ENCODE measurements at places on chromosomes 4 and X.

GRCh38 chr4:1494416-1495315 is 88.4 kb upstream of the NKX1-1 start:
- no peak for DNase-seq

GRCh38 chr4:108567831-108568230 is 52.5 kb upstream of the RPL34 start:
- no peak for DNase-seq

- DNase-seq: no peak
Measured at GRCh38 chr4:77819404-77819842, 255 bp upstream of the CNOT6L start.

DNA sequence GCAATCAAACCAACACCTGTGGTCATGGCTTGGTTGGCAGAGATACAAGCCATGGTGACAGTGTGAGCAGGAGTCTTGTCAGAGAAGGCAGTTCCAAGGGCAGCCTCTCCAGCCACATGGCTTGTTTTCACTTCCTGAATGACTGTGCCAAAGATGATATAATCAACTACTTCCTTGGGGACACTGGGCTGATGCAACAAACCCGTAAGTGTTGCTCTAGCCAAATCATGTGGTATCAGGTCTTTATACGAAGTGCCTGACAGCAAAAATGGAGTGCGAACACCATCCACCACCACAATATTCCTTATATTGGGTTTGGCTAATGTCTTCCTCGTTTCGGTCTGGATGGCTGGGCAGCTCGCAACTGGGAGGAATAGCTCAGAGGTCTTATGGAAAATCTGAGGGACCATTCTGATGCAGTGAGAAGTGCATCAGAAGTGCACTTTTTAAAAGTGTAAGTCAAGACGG is 922.0 kb downstream of the NLGN4X start:
- no peak for DNase-seq

GRCh38 chr4:151725087-151725486 is 35.7 kb downstream of the GATB start:
- DNase-seq: no peak

DNA sequence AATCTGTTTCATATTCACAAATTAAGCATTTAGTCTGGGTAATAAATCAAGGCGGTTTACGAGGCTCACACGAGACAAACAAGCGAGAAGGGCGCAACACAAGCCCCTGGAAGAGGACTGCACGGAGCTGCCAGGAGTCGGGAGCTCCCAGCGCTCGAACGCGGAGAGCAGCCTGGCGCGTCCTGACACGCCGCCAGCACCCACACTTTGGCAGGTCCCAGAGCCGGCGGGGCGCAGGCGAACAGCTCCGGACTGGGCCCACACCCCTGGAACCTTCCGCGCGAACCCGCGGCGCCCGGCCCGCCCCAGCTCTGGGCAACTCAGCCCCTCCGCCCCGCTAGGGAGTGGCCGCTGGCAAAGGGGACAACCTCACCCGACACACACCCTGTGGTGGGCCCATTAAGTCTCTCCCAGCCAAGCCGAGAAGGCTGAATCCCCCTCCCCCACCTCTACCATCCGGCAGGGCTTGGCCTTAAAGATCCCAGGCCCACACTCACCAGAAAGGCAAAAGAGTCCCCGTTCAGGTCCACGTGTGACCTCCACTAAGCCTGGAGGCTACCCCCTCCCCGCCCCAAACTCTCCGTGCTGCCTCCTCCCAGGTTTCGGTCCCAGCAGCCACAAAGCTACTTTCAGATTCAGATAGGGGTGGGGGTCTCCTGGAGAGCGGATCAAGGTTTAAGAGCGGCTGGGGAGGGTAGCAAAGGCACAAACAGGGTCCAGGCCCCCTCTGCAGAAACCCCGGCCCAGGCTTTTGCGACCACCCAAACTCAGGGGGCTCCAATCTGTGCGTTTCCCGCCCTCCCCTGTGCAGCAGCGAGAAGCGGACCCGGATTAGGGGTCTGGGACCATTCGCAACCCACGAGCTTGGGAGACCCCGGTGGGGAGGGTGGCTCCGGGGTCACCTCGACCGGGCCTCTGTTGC is 47.5 kb upstream of the BCOR start:
- DNase-seq: no peak

DNA sequence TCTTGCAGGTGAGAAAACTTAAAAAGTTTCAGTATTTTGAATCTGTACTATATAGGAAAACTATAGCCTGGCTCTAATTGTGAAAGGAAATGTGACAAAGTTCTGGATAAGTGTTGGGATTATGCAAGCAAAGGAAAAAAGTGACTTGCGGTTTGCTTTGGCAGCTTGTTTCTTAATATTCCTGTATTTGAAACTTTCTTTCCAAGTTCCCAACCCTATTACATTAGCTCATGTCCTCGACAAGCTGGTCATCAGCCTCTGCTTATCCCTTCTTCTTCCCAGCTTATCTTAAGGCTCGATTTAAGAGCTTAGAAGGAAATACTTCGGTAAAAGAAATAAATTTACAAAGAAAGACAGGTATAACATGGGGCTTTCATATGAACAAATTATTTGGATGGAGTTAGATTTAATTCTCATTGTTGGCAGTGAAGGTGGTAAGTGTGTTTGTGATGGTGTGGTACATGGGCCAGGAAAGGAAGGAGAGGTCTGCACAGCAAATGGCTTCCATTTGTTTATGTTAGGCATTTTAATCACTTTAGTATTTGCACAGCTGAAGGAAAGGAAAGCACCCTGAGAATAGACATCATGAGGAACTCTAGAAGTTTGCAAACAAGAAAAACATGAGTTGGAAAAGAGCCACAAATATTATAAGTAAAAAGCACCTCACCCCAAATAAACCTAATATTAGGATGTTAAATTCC is 5.1 kb upstream of the MYOZ2 start:
- DNase-seq: no peak

GRCh38 chrX:152480269-152481212 is 29.4 kb upstream of the GABRA3 start:
- DNase-seq: no peak

DNA sequence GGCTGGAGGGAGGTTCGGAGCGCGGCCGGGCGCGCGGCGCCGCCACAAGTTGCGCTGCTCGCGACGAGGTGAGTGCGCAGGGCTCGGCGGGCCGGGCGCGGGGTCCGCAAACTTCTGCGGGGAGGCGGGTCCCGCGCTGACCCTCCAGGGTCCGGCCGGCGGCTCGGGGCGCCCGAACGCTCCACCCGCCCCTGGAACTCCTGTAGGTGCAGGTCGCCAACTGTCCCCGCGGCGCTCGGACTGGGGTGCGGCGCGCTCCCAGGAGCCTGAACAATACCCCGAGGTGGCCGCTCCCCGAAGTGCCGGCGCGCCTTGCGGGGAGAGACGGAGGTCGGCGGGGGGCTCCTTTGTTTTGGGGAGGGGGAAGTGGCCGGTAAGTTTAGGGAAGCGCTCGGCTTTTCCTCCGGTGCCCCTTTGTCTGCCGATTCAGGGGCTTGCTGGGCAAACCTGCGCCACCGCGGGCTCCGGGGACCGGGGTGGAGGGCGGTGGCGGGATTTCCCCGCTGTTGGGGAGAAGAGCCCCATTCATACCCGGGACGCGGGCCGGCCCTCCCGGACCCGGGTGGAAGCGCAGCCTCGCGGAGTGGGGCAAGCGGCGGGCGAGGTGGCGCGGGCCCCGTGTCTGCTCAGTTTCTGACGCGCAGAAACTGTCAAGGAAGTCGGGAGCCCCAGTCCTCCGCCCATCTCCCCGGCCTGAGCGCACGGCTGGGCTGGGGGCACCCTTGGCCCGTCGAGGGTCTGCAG is 694 bp downstream of the TBL1X start:
- no peak for DNase-seq

DNA sequence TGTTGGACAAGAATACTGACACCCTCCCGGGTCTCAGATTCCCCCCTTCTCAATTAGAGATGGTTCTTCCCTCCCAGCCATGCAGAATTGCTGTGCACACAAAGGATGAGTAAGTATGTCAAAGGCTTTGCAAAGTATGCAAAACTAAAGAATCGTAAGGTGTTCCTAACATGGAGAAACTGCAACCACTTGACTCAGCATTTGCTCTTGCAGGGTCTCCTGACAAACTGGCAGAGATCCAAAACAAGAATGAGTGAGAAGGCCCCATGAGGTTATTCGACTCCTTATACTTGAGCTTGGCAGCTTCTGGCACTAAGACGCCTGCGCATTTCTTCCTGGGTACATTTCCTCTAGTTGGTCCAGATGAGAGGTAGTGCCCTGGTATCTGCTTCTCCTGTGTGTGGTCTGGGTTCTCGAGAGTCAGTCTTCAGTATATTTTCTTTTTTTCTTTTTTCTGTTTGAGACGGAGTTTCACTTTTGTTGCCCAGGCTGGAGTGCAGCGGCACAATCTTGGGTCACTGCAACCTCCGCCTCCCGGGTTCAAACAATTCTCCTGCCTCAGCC is 8.2 kb downstream of the FAM184B start:
- no peak for DNase-seq

DNA sequence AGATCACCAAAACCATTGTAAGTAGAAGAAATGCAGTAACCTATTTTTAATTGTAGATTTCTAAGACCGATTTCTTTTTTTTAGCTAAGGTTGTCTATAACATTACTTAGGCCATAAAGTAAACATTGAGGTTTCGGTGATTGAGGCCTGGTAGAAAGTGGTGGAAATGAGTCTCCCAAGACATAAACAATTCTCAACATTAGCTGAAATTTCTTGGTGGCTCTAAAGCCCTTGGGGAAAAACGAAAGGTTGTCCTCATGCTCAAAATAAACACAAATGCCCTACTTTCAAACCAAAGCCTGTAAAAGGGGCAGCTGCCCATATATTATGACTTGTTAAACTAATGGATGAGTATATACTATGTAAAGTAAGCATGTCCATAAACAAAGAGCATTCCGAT is 98.8 kb downstream of the SCFD2 start:
- DNase-seq: no peak

DNA sequence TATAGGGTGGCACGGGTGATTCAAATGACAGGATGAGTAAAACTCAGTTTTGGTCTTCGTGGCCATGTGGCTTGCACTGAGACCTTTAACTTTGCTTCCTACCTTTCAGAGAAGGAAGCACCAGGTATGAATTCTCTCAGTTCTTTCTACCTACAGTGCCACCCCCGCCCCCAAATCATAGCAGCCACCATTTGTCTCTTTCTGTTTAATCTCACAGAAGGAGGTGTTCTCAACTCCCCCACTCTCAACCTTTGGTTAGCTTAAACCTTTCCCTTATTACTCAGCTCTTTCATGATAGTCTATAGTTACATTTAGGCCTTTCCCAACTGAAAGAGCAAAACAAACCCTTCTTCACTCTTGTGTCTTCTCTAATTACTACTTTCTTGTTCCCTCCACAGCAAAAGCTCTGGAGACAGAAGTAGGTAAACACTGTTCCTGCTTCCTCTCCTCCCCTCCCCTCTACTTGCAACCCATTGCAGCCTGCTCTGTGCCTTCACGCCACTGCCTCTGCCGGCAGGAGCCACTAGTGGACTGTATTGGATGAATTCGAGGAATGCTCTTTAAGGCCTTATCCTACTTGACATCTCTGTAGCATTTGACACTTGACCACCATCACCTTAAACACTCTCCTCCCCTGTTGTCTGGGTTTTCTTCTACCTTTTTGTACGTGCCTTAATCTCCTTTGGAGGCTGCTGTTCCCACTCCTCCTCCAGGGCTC is 123.7 kb downstream of the AFF1 start:
- DNase-seq: peak; percentile 46

DNA sequence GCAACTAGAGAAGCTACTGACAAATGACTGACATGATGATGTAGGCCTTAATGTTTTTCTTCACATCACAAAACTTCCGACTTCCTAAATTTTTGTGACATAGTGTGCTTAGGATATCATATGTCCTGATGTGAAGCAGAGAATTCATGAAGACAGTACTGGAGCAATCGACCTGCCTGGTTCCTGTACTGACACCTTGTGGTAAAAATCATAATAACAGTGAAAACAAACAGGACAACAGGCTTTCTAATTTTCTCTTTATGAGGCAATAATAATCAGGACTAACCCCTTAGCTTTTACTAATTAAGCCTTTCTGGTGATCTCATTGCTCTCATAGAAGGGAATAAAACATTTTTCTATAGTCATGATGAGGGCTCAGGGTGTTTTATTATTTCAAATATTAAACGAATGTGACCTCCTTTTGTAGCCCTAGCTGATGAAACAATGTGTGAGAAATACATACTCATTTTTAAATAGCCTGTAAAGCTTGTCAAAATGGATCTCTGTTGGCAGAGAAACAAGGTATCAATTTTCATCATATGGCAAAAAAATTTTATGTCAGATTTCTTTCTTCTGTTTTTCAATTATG is 158.4 kb downstream of the TENT5D start:
- no peak for DNase-seq

DNA sequence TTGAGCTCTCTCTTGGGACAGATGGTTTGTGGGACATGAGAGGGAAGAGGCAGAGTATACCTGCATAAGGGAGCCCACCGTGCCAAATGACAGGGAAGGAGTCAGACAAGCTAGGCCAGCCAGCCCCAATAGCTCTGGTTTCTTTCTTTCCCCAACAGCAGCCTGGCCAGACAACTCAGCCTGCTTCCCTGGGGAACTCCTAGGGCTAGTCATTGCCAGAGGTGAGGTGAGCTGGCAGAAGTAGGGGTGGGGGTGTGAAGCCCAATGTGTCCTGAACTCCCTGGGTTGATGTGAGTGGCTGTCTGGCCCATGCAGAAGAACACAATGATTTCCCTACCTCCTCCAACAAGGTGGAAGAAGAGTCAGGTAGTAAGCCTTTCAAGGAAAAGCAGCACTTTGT is 135.5 kb downstream of the AMMECR1 start:
- DNase-seq: no peak

DNA sequence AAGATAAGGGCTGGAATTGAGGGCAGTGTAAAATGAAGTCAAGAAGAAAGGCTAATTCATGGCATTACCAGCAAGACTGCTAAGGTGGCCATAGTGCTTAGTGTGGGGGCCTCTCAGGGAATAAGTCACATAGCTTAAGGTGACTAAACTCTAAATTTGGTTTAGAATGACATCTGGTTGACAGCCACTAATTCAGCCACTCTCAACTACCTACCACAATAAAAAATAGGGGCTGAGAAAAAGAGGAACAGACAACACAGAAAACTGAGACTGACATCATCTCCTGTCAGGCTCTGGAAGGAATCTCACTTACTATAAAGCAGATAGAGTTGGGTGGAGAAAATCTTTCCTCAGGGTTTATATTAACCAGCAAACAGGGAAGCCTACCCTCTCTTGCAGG is 96.9 kb downstream of the CHRDL1 start:
- DNase-seq: no peak

DNA sequence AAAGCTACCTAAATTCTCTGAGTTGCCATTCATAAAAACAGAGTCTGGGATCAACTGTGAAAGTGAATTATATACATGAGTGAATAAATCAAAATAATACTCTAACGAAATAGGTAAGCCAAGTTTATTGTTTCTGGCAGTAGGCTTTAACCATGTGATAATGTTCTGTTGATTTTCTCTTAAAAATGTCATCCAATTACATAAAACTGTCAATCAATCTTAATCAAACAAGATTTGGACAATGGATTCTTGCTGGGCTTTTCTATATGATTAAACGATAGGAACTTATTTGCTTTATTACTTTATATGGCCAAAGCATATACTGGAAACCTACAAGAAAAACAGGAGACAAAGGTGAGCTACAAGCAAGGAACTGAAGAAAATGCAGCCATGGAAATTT is 148.8 kb downstream of the INPP4B start:
- no peak for DNase-seq

GRCh38 chr4:132114885-132115284 is 1034.2 kb upstream of the PCDH10 start:
- no peak for DNase-seq
